ENCODE measurements at places on chromosomes 6 and 20. TPM values are rescaled to one million over a fixed set of nuclear protein-coding genes. Genes with fewer than 3 reads are reported as not detected.

BTNL2 gene
- total RNA-seq, result not detected

GRCh38 chr20:19112828-19113227 lies 99.6 kb upstream of the SLC24A3 start:
- H3K4me1 ChIP-seq, result no peaks in the 10 kb centered on the region
- H3K27me3 ChIP-seq, result no peaks in the 10 kb centered on the region
- no peaks in the 10 kb centered on the region for H3K36me3 ChIP-seq
- H3K27ac ChIP-seq, result no peak overlapping the region
- no peak overlapping the region for H3K4me3 ChIP-seq
- DNase-seq, result no peak

MARCKS gene
- 174 TPM for total RNA-seq

ZNFX1 gene
- total RNA-seq, result 39.9 TPM

- no peak for DNase-seq
- peaks cover 5% of the 10 kb centered on the region for H3K27me3 ChIP-seq
- H3K36me3 ChIP-seq, result no peaks in the 10 kb centered on the region
- no peak overlapping the region for H3K4me3 ChIP-seq
- H3K27ac ChIP-seq, result no peak overlapping the region
- H3K4me1 ChIP-seq, result peaks cover 25% of the 10 kb centered on the region
These were observed 222.7 kb downstream of the PHACTR1 start for GRCh38 chr6:12939314-12939713.

DNA sequence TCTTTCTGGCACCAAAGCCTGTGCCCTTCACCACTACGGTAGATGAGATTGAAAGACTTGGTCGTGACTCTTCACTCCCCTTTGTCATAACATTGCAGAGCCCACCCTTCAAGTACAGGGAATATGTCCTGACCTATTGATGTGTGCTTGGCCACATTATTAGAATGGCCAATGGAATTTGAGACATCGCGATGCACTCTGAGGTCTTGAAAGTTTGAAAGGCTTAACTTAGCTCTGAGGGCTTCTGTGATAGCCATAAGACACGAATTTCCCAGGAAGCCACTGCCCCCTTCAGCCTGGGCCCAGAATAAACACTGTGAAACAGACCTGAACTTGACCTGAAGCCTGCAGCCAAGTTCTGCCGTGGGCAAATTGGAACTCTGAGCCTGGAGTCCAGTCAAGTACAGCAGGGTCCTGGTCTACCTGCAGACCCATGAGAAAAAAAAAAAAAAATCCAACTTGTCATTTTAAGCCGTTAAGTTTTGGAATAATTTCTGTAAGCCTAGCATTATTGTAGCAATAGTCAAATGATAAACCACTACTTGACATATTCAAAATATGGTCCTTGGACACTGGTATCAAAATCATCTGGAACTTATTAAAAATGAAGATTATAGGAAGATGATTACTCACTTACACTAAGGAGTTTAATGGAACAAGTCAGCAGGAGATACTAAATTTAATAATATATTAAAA lies 36.9 kb upstream of the TRAF3IP2 start:
- no peak overlapping the region for H3K4me3 ChIP-seq
- peaks cover 6% of the 10 kb centered on the region for H3K4me1 ChIP-seq
- DNase-seq, result peak; percentile 47
- H3K27me3 ChIP-seq, result no peaks in the 10 kb centered on the region
- no peak overlapping the region for H3K27ac ChIP-seq

All from HFFc6 (cell line).